ENCODE measurements at places on chromosomes 2 and 18. TPM values are rescaled to one million over a fixed set of nuclear protein-coding genes. Genes with fewer than 3 reads are reported as not detected.

Gene INHBB
- not detected for total RNA-seq

DNA sequence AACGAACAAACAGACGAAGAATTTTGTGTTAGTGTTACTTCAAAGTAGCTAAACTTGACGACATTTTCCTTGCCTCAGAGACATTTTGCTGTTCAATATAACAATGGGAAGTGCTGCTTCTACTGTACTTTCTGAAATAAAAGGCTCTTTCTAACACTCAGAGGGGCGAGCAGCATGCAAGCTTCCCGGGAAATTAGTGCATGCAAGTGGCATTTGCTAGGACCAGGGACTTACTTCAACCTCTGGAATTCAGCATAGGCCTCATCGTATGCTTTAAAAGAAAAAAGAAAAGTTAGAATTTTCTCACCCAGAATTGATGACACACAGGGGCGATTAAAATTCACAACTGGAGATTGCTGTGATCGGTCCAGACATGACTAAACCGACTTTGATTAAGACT, 62.5 kb upstream of the LPIN2 start:
- DNase-seq: peak; percentile 3

- no peak for DNase-seq
Measured at GRCh38 chr18:2964361-2965010, 48.5 kb downstream of the LPIN2 start.

Gene MRPL44
- total RNA-seq: 33.6 TPM

Gene CPLX4
- total RNA-seq: not detected

DNA sequence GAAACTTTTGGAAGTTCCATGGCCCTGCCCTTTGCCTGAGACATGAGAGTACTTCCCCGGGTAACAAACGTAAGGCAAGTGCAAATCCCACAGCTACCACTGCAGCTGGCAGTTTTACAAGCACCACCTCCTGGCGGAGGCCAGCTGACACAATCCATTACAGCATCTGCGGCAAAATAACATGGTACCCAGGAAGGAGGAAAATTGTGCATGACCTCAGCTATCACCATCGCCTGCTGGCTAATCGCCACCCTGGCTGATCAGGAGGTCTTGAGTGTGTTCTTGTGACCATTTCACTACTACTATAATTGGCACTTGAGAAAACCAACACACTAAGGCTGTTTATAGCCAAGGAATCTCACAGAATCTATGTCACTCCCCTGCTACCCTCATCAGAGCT, 71.7 kb upstream of the SERPINE2 start:
- DNase-seq: no peak
